Activated naive CD4-positive, alpha-beta T cell treated with anti-CD3 and anti-CD28 coated beads, Interleukin-2, amount 50 U/mL, for 72 hours (primary cell): ENCODE measurements at places on chromosomes 1 and 21. TPM values are rescaled to one million over a fixed set of nuclear protein-coding genes. Genes with fewer than 3 reads are reported as not detected.

Gene GUCA2B
- not detected for total RNA-seq

Gene CHIA
- not detected for total RNA-seq

Gene CELA2A
- not detected for total RNA-seq

Gene OPTC
- total RNA-seq, result not detected

Gene PGLYRP3
- not detected for total RNA-seq

Gene LENEP
- total RNA-seq, result 0.68 TPM

Gene PLA2G2F
- not detected for total RNA-seq

Gene TCEA3
- total RNA-seq, result 10.5 TPM

Gene ZBTB21
- 28.6 TPM for total RNA-seq

Gene SERTAD4
- total RNA-seq, result not detected

Gene LAD1
- total RNA-seq, result not detected

Gene NOTCH2NLA
- total RNA-seq, result 37.6 TPM

Gene S100A7
- total RNA-seq, result not detected

Gene LRRC53
- total RNA-seq, result not detected

Gene PKNOX1
- 16.0 TPM for total RNA-seq

Gene SYT14
- not detected for total RNA-seq

Gene C8A
- not detected for total RNA-seq

Gene TMEM240
- 0.58 TPM for total RNA-seq

Gene GABPB2
- 5.6 TPM for total RNA-seq

Gene NFIA
- total RNA-seq, result 3.1 TPM

Gene CEP350
- total RNA-seq, result 43.6 TPM

Gene C1orf115
- 0.87 TPM for total RNA-seq

Gene SHISAL2A
- 9.0 TPM for total RNA-seq

Gene BRWD1
- 46.7 TPM for total RNA-seq

Gene CELA3B
- not detected for total RNA-seq

Gene ERG
- not detected for total RNA-seq

Gene HTR1D
- total RNA-seq, result not detected

Gene APCS
- not detected for total RNA-seq

Gene SIM2
- total RNA-seq, result 0.84 TPM

Gene ICOSLG
- total RNA-seq, result 4.1 TPM

Gene CYP4Z1
- total RNA-seq, result not detected

Gene SPRR3
- not detected for total RNA-seq

Gene ACADM
- 56.6 TPM for total RNA-seq

Gene EFNA4
- total RNA-seq, result 5.7 TPM

Gene PLPPR4
- total RNA-seq, result not detected

Gene XCL1
- not detected for total RNA-seq

Gene GLUL
- total RNA-seq, result 201 TPM

Gene UBL4B
- not detected for total RNA-seq

Gene ADGRB2
- total RNA-seq, result 1.1 TPM

Gene EIF4G3
- 45.1 TPM for total RNA-seq

Gene EXTL1
- not detected for total RNA-seq

Gene VPS26C
- total RNA-seq, result 68.9 TPM

Gene GOLT1A
- not detected for total RNA-seq

Gene RAB25
- 0.89 TPM for total RNA-seq

Gene RCC2
- total RNA-seq, result 113 TPM

Gene AADACL3
- total RNA-seq, result not detected

Gene RAB3B
- total RNA-seq, result 0.34 TPM

Gene TTC34
- 0.80 TPM for total RNA-seq

Gene FAM131C
- total RNA-seq, result not detected

Gene S100A7A
- total RNA-seq, result not detected
